ENCODE measurements at places on chromosomes 11 and 22. TPM values are rescaled to one million over a fixed set of nuclear protein-coding genes. Genes with fewer than 3 reads are reported as not detected.

The OR4A16 gene
- total RNA-seq: not detected

The ACRV1 gene
- total RNA-seq: 0.25 TPM

The PRODH gene
- 0.74 TPM for total RNA-seq

The XKR3 gene
- total RNA-seq: not detected
